ENCODE measurements at places on chromosomes 5 and 9.

GRCh38 chr5:179267671-179268083 is 77.6 kb downstream of the ADAMTS2 start:
- no peak for DNase-seq

DNA sequence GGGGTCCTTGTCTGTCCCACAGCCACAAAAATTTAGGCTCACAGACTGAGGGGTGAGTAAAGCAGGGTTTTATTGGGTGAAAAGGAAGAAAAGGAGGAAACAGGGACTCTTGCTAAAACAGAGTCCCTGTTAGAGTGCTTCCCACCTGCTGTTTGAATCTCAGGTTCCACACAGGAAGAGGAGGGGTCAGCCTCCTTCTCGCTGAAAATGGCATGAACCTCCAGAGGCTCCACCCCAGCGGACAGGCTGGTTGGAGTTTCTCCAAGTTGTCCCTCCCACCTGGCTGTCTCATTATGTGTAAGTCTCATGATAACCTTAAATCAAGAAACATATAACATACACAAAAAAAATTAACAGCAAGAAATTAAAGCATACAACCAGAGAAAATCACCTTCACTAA is 28.3 kb upstream of the UHRF2 start:
- no peak for DNase-seq

- DNase-seq: no peak
Measured at GRCh38 chr9:119802621-119803020, 433.4 kb upstream of the BRINP1 start.

DNA sequence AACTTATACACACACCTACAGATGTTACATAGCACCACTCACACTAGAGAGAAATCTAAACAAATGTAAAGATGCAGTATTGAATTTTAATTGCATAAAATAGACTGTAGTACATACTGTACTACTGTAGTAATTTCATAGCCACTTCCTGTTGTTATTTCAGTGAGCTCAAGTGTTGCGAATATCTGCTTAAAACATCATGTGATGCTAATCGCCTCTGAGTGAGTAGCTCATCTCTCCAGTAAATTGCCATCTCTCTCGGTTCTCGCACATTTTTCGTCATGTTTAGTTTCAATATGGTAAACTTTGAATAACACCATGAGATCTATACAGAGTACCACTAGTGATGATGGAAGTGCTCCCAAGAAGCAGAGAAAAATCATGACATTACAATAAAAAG is 22.0 kb upstream of the ARHGEF28 start:
- no peak for DNase-seq

- no peak for DNase-seq
Measured at GRCh38 chr5:109239456-109239855, 170.3 kb downstream of the PJA2 start.

DNA sequence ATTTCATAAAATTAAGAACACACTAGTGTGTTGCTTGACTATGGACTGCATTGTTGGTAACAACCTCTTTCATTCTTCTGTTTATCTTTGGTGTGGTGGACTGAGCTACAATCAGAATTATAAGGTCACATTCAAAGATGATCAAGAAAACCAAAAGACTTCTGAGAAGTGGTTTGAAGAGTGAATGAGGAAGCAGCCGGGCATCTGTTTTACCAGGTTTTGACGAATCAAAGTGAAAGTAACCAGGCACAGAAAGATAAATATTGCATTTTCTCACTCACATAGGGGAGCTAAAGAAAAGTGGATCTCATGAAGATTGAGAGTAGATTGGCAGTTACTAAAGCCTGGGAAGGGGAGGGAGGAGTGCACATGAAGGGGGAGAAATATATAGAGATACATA is 589.1 kb downstream of the ZNF608 start:
- no peak for DNase-seq

- peak; percentile 82 for DNase-seq
Measured at GRCh38 chr5:43602461-43603343, at the start of gene NNT. TSS of gene NNT (plus strand) at chr5:43603180. CDS start at chr5:43609196, 6,016 bp downstream.

DNA sequence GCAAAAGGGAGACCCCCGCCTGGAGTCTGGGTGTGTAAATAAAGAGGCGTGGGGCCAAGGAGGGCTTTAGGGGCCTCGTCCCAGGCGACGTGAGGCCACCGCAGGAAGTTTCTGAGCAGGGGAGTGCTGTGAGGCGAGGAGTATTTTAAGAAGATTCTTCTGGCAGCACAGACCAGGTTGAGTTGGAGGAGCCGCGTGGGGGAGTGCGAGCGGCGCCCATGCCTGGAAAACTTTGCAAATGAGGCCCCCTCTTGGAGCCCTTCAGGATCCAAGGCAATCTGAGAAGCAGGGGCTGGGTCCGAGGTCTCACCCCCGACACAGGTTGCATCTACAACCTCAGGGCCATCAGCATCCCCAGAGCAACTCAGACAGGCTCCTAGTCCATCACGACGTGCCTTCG is 24.3 kb upstream of the CPLX2 start:
- DNase-seq: no peak

DNA sequence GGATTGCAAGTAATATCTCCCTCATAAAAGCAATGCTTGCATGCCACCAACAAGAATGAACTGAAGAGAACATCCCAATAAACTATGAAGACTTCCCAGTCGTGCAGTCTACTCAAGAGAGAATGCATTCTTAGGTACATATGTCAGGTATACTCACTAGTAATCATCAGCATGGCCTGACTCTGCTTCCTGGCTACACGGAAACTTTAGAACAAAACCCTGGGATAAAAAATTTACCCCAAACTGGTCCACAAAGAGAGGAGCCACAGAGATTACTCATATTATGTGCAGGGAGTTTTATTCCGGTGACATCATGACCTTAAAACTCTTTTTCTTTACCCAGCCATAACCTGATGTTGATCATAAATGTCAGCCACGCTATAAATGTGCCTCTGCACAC is 57.5 kb upstream of the PAPPA start:
- no peak for DNase-seq

- DNase-seq: no peak
Measured at GRCh38 chr5:53779541-53779981, 219.1 kb downstream of the NDUFS4 start.

GRCh38 chr9:82488313-82489200 is 500.0 kb downstream of the SPATA31D1 start:
- DNase-seq: no peak

DNA sequence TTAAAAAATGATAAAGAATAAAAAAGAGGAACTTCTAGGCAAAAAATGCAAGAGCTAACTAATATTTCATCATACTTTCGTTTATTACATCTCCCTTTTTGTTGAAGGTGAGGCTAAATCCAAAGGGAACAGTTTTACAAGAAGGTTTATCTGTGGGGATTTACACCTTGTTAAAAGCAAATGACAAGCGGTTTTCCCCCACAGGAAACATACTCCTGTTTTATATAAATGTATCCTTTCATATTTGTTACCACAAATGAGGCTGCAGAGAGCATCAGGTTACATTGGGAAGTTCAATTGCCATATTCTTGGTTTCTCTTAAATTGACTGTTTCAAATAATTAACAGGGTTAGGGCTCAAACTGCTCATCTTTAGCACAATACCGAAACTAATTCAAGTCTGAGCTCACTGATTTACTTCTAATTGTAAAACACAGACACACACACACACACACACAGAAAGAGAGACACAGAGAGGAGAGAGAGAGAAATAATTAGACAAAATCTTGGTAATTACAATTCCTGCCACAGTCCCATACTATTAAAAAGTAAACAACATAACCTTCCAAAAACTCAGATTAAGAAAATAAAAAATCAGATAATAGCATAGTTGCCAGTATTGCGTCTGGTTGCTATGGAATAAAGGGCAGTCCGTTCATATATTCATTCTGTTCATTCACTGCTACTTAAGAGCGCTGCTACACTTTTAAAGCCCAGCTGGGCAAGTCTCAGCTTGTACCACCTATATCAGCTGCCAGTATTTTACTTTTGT is 17.1 kb downstream of the RFX3 start:
- peak; percentile 84 for DNase-seq

DNA sequence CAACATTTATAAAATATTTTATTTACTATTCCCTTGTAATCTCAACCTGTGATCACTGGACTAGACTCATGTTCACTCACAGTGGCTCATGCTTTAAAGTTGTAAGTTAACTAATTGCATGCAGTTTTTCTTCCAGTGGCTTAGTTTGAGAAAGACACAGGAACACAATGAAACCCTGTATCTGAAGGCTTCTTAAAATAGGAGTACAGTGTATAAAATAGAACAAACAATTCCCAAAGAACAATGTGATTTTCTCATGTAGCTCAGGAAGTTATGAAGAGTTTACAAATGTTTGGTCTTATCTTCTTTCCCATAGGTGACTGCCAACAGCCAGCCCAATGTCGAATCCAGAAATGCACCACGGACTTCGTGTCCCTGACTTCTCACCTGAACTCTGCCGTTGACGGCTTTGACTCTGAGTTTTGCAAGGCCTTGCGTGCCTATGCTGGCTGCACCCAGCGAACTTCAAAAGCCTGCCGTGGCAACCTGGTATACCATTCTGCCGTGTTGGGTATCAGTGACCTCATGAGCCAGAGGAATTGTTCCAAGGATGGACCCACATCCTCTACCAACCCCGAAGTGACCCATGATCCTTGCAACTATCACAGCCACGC is 5.9 kb downstream of the RGMB start:
- DNase-seq: no peak

- no peak for DNase-seq
Measured at GRCh38 chr9:133973111-133973790, 18.9 kb downstream of the VAV2 start.

DNA sequence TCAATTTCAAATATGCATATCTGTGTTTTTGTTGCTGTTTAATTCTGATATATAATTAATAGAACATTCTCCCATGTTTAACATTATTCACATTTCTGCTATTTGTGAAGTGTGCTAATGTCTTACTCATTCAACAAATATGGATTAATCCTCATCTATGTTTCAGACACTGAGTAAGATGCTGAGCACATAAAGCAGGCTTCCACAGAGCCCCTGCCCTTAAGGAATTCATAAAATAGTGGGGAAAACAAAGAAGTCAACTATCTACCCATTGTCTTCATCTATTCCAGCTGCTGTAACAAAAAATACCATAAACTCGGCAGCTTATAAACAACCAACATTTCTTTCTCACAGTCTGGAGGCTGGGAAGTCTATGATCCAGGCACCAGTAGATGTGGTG is 333.3 kb downstream of the SEMA5A start:
- DNase-seq: no peak

DNA sequence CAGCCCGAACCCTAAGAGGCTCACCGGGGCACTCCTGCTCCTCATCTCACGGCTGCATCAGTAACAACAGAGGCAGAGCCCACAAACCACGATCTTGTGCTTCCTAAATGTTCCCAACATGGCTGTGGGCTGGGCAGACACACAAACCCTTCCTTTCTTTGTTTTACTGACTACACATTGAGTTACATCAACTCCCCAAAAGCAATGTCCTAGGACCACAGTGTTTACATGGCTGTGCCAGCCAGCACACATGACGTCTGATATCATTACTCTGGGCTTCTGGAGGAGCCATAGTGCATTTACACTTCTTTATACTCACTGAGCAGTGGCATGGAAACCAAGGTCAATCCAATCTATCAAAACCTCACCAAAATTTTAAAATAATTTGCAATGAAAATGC is 101.4 kb downstream of the LHFPL2 start:
- no peak for DNase-seq

DNA sequence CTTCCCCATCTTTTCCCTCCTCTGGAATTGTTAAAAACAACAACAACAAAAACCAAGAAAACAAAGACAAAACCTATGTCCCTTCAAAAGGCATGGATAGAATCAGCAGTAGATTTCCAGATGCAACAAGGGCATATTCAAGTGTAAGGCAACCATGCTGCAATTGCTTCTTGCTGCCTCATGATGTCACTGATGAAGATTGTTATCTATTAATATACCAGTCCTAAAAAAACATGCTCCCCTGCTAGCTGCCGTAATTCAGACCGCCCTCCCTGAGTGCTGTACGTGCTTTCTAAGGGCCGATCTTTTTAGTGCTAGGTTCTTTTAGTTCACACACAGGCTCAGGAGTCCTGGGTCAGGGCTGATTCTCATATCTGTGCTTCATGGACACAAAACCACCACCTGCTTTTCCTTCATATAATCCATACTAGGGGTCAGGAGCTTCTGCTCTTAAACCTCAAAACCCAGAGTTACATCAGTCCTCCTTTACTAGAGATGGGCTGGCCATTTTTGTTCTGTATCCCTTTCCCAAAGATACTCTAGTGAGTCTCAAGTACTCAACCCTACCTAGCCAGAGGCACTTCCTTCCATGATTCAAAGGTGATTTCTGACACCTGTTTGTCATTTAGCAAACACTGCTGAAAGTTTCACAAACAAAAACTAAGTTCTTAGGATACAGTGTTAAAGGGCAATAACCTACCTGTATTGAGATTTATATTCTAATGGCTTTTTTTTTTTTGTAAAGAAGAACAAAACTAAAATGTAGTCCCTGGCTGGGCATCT is 82.1 kb downstream of the GIN1 start:
- DNase-seq: no peak

GRCh38 chr5:40431734-40432133 is 248.0 kb upstream of the PTGER4 start:
- no peak for DNase-seq

- DNase-seq: no peak
Measured at GRCh38 chr9:117116084-117116483, 298.8 kb downstream of the ASTN2 start.

- no peak for DNase-seq
Measured at GRCh38 chr5:4319478-4320128, 724.0 kb downstream of the IRX1 start.

DNA sequence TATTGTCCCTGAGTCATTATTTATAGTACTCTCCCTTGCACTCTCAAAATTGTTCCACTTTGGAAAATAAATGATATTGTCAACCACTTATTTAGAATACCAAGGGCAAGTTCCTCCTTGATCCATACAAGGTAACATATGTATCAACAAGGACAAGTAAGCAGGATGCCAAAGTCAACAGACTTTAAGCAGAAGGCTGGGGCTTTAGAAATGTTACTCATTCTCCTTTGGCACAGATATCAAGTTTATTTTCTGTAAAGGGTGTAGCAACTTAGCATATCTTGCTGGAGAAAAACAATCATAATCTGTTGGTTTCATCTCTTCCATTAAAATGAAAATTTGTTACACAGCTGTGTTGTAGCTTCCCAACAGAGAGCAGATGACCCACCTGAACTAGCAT is 248.7 kb upstream of the SLC30A5 start:
- DNase-seq: no peak

GRCh38 chr9:29183971-29184370 is 1610.7 kb upstream of the C9orf72 start:
- DNase-seq: no peak

DNA sequence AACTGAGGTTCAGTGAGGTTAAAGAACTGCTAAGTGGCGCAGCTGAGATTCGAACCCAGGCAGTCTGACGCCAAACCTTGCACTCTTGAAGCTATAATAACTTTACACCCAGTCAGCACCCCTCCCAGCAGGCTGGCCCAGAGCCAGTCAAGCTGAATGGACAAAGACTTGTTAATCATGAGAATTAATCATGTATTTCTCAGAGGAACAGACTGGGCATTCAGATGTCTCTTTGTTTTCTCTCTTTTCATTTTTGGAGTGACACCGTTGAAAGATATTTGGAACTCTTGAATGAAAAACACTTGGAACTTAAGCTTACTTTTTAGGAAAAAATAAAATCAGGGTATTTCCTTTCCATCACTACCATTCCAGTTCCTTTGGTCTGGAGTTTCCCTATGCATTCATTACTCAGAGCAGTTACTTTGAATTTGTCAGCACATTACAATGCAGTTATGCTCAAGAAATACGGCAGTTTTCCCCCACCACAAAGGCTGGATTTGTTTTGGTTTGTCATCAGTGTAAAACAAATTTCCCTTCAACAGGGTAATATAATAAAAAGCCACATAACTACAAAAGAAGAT is 22.6 kb upstream of the MAMDC2 start:
- DNase-seq: no peak

- DNase-seq: no peak
Measured at GRCh38 chr5:169431386-169431785, 130.4 kb upstream of the SLIT3 start.

Measured in NCI-H345 (cell line).